ENCODE measurements at places on chromosomes 12 and 14.

DNA sequence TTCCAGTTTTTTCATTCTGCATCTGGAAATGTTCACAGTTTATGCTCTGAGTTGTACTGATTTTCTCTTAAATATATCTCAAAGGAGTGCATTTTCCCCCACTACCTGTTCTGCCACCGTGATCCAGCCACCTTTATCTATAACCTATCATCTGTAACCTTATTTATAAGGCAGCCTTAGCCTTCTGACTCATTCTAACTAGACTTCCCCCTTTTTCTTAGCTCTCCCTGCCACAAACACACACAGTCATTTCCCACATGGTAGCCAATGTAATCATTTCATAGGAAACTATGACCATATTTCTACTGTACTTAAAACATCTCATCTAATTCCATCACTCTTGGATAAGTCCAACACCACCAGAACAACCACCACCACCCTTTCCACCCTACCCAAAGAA, 10.8 kb upstream of the GYS2 start:
- DNase-seq = no peak

GRCh38 chr12:28027947-28028724, 55.6 kb upstream of the PTHLH start:
- no peak for DNase-seq

GRCh38 chr14:98503086-98503815, 768.7 kb downstream of the BCL11B start:
- no peak for DNase-seq

- no peak for DNase-seq
These were observed 49.6 kb downstream of the BMAL2 start for GRCh38 chr12:27382171-27382795.

DNA sequence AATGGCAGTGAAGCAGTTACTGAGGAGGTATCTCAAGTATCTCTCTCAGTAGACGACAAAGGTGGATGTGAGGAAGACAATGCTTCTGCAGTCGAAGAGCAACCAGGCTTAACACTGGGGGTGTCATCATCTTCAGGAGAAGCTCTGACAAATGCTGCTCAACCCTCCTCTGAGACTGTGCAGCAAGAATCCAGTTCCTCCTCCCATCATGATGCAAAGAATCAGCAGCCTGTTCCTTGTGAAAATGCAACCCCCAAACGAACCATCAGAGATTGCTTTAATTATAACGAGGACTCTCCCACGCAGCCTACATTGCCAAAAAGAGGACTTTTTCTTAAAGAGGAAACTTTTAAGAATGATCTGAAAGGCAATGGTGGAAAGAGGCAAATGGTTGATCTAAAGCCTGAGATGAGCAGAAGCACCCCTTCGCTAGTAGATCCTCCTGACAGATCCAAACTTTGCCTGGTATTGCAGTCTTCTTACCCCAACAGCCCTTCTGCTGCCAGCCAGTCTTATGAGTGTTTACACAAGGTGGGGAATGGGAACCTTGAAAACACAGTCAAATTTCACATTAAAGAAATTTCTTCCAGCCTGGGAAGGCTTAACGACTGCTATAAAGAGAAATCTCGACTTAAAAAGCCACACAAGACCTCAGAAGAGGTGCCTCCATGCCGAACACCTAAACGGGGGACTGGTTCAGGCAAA, 216.6 kb downstream of the AKAP6 start:
- DNase-seq = no peak

DNA sequence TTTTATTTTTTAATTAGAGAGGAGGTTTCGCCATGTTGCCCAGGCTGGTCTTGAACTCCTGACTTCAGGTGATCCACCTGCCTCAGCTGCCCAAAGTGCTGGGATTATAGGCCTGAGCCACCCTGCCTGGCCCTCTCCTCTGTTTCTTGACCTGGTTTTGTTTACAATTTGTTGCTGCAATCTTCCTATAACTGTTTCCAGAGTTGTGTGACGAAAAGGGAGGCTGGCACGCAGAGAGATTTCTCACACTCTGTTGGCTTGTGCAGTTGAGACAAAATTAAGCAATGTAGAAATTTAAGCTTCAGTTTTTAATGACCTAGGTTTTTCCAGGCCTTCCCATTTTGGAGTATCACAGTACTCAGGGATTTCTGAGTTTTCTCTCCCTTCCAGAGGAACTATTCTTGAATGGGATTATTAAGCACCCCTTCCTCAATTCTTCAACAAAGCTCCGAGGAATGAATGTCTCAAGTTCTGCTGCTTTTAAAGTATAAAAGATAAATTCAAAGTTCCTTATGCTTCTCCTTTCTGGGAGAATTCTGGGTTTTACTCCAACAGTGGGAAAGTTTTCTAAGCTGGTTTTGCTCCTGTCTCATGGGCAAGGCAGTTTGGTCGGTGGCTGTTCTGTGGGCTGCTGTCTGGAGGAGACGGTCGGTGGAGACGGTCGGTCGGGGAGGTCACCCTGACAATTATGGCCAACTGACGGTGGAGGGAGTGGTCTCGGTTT, 20.4 kb upstream of the FOS start:
- no peak for DNase-seq

- no peak for DNase-seq
These were observed 82.6 kb downstream of the LRRC74A start for GRCh38 chr14:76908834-76909233.

- no peak for DNase-seq
These were observed 46.0 kb downstream of the ITPR2 start for GRCh38 chr12:26786865-26787514.

DNA sequence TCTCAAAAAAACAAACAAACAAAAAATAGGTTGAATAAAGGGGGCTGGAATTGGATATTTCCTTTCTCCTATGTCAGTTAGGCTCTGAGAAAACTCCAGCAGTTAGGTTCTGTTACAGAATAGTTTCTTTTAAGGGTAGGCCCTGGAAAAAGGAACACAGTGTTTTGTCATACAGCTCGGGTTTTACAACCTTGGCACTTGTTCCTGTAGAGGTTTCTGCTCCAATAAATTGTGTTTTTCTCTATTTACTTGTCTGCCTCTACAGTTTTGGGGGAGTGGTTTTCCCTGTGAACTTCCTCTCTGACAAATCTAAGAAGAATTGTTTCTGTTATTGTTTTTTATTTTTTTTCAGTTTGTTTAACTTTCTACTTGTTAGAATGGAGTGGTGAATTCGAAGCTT, 167.6 kb downstream of the ACSS3 start:
- no peak for DNase-seq

DNA sequence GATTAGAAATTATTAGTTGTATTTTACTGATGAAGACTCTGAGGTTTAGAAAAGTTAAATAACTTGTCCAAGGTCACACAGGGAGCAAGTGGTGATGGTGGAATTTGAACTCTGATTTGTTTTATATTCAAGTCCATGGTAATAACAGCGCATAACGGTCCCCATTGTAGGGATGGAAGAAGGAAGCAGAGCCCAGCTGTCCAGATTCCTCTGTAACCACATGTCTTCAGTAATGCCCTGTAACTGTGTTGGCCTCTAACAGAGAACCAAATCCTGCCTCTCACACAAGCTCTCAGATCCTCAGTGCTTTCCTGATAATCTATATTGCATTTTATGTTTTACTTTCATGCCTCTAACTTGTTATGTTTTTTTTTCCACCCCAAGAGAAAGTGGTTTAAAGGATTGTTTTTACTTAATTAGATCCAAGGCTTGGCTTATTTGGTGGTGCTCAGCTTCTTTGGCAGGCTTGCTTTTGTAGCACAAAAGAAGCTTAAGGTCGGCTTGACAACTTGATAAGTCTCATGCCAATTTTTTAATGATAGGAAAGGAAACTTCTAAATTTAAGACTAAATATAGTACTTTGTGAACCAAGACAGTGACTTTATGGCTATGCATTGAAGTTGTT, 105.1 kb upstream of the SEL1L start:
- DNase-seq = no peak

GRCh38 chr14:66085665-66086064, 400.5 kb upstream of the CCDC196 start:
- no peak for DNase-seq

All from cerebellar cortex (tissue), 1 donor.